ENCODE measurements at places on chromosomes 12 and 14. TPM values are rescaled to one million over a fixed set of nuclear protein-coding genes. Genes with fewer than 3 reads are reported as not detected.

Gene IGF1
- 0.25 TPM for total RNA-seq

Gene RPL10L
- not detected for total RNA-seq

Gene SRRM4
- under 0.01 TPM for total RNA-seq

Gene PLA2G1B
- total RNA-seq: not detected

Gene NGB
- total RNA-seq: not detected

Gene AVPR1A
- total RNA-seq: 0.37 TPM

Gene CFAP54
- 5.4 TPM for total RNA-seq

Gene MUCL1
- not detected for total RNA-seq

Gene CCDC38
- total RNA-seq: not detected

Gene RNASE2
- total RNA-seq: not detected

Gene HPD
- 0.12 TPM for total RNA-seq

Gene SELPLG
- 1.00 TPM for total RNA-seq

Gene AJUBA
- total RNA-seq: 65.7 TPM

Gene STON2
- 0.87 TPM for total RNA-seq

Gene MYBPC1
- total RNA-seq: not detected

Measured in uterine smooth muscle cell (primary cell).